Keratinocyte (primary cell): ENCODE measurements at places on chromosomes 16 and 17. TPM values are rescaled to one million over a fixed set of nuclear protein-coding genes. Genes with fewer than 3 reads are reported as not detected.
A peak's percentile ranks its signal among the peaks of the same experiment; 100 is the strongest.

DNA sequence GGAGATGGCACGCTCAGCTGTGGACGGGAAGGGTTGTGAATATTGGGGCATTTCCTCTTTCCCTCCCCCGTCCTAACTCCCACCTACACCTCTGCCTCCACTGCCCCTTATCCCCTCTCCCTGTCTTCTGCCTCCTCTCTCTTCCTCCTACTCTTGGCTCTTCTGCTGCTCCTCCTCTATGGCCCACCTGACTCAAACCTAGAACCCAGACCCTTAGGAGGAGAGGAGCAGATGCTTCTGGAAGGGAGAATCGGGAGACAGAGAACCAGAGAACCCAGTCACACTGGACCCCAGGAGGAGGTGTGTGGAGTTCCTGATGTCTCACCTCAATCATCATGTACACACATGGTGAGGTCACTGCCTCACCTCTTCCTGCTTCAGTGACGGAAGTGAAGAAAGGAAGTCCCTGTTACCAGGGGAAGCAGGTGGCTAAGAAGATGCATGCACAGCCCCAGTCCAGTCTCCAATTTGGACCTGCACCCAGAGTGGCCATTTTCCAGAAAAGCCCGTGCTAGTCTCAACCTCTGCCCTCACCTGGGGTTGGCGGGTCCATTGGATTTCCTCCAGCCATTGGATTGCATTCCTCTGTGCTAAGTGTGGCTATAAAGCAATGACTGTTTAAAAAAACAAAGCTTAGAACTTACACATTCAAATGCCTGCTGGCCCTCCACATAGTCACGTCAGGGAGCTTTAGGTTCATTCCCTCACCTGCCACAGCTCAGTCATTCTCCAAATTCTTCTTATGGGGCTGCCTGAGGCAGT is 4.0 kb downstream of the RNF222 start:
- DNase-seq, result no peak
- peaks cover 7% of the 10 kb centered on the region for H3K27me3 ChIP-seq
- H3K27ac ChIP-seq, result peak overlapping the region; percentile 80
- H3K4me1 ChIP-seq, result peaks cover 27% of the 10 kb centered on the region

DNA sequence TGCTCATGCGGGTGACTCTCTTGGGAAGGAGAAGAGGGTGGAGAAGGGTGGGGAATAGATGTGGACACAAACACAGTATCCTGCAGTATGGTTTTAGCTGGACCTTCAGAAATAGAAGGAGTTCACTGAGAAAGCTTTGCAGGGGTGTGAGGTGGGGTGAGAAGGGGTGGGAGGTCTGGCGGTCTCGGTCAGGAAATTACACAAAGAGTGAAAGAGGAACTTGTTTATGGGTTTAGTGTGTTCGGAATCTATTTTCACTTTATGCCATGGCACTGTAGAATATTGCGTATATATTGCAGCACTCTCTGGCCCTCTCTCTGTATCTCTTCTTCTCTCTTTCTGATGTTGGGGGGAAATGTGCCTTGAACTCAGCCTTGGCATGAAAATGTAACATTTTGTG is 148.2 kb upstream of the GOT2 start:
- no peak for DNase-seq
- no peak overlapping the region for H3K27ac ChIP-seq
- H3K27me3 ChIP-seq, result no peaks in the 10 kb centered on the region
- no peaks in the 10 kb centered on the region for H3K36me3 ChIP-seq

GRCh38 chr16:16042076-16042475 is 92.7 kb downstream of the ABCC1 start:
- H3K4me3 ChIP-seq, result no peak overlapping the region
- no peaks in the 10 kb centered on the region for H3K27me3 ChIP-seq
- DNase-seq, result no peak

GRCh38 chr17:8420041-8420934 is 15.4 kb upstream of the NDEL1 start:
- H3K27ac ChIP-seq, result no peak overlapping the region
- H3K27me3 ChIP-seq, result no peaks in the 10 kb centered on the region
- no peaks in the 10 kb centered on the region for H3K36me3 ChIP-seq

DNA sequence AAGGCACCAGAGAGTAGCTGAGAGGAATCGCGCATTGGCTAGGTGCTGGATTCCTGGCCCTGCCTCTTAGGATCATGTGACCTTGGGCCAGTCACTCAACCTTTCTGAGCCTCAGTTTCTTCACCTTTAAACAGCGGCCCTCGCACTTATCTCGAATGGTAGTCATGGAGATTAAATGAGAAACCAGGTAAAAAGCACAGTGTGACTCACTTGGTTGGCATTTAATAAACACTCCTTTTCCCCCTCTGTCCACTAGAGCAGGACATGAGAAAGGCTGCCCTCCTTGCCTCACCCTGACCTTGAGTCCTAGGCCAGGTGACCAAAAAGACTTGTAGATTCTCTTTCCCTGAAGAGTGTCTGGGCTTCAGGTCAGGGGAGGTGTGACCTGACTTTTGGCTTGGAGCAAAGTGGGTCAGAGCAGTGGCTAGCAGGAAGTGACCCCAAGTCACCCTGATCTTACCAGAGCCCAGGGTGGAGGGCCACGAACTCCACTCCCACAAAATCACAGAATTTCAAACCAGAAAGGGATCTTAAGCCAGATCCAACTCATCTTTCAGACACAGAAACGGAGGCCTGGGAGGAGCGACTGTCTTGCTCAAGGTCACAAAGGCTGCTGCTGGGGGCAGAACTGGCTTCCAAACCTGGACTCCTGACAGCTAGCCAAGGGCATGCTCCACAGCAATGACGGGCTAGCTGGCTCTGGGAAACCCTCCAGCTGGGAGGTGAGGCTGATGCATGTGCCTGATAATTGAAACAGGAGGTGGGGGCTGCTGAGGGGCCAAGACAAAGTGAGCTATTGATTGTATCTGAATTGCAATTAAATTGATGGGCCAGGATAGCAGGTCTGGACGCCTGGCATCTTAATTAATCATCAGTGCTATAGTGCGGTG is 65.2 kb downstream of the PIPOX start:
- no peak for DNase-seq
- H3K27ac ChIP-seq, result no peak overlapping the region
- peaks cover 56% of the 10 kb centered on the region for H3K36me3 ChIP-seq
- H3K27me3 ChIP-seq, result no peaks in the 10 kb centered on the region
- no peak overlapping the region for H3K4me3 ChIP-seq

Gene ST6GALNAC1
- polyA plus RNA-seq, result 0.28 to 0.84 TPM (median 0.46 TPM) in 3 replicates

GRCh38 chr17:19461116-19461515 is 50.1 kb downstream of the RNF112 start:
- H3K4me3 ChIP-seq, result no peak overlapping the region
- H3K4me1 ChIP-seq, result no peaks in the 10 kb centered on the region
- H3K27me3 ChIP-seq, result no peaks in the 10 kb centered on the region
- DNase-seq, result no peak

DNA sequence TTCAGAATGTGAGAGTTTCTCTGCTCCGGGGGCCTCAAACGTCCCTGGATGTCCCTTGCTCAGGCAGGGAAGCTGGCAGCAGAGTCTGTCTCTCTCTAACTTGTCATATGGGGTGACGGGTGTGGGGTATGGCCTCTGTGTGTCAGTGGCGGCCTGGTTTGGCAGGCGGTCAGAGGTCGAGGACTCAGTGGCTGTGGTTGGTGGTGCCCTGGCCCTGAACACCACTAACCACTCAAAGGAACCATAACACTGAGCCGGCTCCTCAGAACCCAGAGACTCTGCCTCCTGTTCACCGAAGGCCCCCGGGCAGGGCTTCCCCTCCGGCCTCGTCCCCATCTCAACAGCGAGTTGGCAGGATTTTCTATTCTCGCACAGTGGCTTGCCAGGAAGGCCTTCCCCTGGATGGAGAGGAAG is 677 bp downstream of the P2RX1 start:
- H3K4me3 ChIP-seq, result no peak overlapping the region
- no peaks in the 10 kb centered on the region for H3K36me3 ChIP-seq
- no peaks in the 10 kb centered on the region for H3K4me1 ChIP-seq

Gene ANKS4B
- not detected in 3 replicates for polyA plus RNA-seq

DNA sequence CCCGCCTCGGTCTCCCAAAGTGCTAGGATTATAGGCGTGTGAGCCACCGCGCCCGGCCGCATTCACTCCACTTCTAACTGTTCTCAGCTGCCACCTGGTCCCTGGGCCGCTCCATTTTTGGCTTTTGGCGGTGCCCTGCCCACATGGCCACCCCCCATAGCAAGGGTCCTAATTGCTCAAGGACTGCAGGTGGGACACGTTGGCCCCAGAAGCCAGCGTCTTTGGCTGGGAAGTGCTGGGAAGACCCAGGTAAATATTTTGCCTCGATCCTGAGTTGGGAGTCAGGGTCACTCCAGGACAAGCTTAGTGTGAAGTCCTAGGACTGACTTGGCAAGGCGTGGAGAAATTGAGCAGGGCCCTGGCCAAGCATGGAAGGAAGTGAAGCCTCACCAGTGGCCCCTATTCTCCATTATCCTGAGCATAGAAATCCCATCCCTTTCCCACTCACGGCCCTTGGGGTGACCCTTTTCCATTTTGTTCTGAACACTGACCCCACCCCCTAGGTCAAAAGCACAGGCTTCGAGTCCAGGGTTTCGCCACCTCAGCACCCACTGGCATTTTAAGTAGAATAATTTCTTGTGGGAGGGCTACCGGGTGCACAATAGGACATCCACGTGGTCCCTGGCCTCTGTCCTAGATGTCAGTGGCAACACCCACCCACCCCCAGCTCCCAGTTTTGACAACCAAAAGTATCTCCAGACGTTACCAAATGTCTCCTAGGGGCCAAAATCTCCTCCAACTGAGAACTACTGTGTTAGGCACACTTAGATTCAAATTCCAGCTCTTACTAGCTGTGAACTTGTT is 5.9 kb upstream of the WDR81 start:
- H3K36me3 ChIP-seq, result peaks cover 7% of the 10 kb centered on the region
- H3K4me3 ChIP-seq, result no peak overlapping the region
- no peak overlapping the region for H3K27ac ChIP-seq
- no peaks in the 10 kb centered on the region for H3K27me3 ChIP-seq

DNA sequence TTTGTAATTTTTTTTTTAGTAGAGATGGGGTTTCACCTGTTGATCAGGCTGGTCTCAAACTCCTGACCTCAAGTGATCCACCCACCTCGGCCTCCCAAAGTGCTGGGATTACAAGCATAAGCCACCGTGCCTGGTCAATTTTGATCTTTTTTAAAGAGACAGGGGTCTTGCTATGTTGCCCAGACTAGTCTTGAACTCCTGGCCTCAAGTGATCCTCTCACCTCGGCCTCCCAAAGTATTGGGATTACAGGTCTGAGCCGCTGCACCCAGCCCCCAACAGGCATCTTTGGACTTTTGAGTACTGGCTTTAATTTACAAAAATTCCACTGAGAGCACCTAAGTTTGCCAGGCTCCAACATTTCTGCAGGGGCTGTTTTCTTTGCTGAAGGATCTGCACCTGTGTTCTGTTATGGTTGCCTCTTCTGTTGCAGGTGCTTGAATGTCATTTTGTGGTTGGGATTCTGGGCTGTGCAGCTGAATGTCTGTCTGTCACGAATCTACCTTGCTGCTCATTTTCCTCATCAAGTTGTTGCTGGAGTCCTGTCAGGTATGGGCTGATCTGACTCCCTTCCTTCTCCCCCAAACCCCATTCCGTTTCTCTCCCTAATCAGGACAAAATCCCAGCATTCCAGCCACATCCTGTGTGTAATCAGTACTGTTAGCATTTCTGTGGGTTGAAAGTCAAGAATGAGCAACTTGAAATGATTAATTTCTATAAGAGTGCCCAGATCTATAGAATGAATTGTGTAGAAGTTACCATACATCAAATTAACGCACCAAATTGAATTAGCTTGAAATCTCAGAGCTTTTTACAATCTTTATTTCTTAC is 8.5 kb downstream of the G6PC1 start:
- H3K27ac ChIP-seq, result no peak overlapping the region
- no peaks in the 10 kb centered on the region for H3K4me1 ChIP-seq
- peaks cover 6% of the 10 kb centered on the region for H3K27me3 ChIP-seq
- H3K36me3 ChIP-seq, result no peaks in the 10 kb centered on the region
- DNase-seq, result no peak

DNA sequence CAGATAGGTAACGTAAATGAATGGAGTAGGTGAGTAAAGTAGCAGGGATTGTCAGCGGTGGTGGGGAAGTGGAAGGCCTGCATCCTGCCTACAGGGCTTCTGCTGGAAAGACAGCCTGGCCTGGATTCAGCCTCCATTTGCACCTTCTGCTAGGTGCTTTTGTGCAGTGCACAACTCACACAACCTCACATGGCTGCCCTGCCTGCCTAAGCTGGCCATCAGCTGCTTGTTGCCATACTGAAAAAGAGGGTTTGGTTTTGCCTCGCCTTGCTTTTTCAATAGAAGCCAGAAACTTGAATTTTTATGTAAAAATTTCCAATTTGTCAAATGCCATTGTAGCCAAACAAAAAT is 36.3 kb downstream of the SOST start:
- H3K27ac ChIP-seq, result no peak overlapping the region
- no peak for DNase-seq
- H3K4me1 ChIP-seq, result peaks cover 16% of the 10 kb centered on the region
- H3K4me3 ChIP-seq, result no peak overlapping the region
- no peaks in the 10 kb centered on the region for H3K27me3 ChIP-seq

GRCh38 chr17:69884846-69885245 is 190.2 kb upstream of the KCNJ16 start:
- H3K4me3 ChIP-seq, result no peak overlapping the region
- no peaks in the 10 kb centered on the region for H3K4me1 ChIP-seq
- DNase-seq, result no peak
- no peaks in the 10 kb centered on the region for H3K36me3 ChIP-seq
- H3K27me3 ChIP-seq, result no peaks in the 10 kb centered on the region

Gene RHBDF1
- polyA plus RNA-seq, result 20.4 to 37.2 TPM (median 24.0 TPM) in 3 replicates

GRCh38 chr16:28981517-28981916 is 3.3 kb upstream of the LAT start:
- H3K36me3 ChIP-seq, result peaks cover 26% of the 10 kb centered on the region
- H3K4me3 ChIP-seq, result no peak overlapping the region
- H3K4me1 ChIP-seq, result no peaks in the 10 kb centered on the region
- no peaks in the 10 kb centered on the region for H3K27me3 ChIP-seq
- no peak overlapping the region for H3K27ac ChIP-seq

Gene TAT
- 0.14 TPM in 1 of 3 replicates, not detected in the others for polyA plus RNA-seq

Gene CD300A
- 0.07 to 0.10 TPM in 2 of 3 replicates, not detected in the other for polyA plus RNA-seq

DNA sequence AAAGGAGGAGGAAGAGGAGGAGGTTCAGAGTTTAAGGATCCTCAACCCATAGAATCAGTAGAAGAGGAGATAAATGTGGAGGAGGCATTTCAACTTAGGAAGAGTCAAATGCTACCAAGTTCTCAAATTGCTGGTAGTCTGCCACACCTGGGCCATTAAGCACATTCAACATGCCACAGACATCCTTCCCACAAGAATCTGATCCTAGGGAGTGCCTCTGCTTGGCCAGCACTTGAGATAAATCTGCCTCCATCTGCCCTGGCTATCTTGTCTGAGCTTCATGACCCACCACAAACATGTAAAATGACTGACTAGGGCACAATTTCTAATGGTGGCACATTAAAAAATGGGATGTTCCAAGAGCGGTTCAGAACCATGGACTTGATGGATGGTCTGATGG is 37.3 kb upstream of the AXIN2 start:
- H3K4me1 ChIP-seq, result no peaks in the 10 kb centered on the region
- no peak overlapping the region for H3K4me3 ChIP-seq
- H3K27ac ChIP-seq, result no peak overlapping the region
- H3K27me3 ChIP-seq, result no peaks in the 10 kb centered on the region

DNA sequence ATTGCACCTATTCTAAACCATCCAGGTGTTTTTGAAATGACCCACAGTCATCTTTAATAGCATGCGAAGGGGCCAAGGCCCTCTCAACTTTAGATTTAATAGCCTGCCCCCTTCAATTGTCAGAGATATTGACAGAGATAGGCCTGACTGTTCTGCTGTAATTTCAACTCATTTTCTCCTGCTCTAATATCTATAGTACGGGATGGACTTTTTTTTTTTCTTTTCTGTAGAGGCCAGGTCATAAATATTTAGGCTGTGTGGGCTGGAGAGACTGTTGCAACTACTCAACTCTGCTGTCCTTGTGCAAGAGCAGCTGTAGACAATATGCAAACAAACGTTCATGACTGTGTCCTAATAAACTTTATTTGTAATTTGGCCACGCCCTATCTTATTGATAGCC is 24.7 kb upstream of the KRT20 start:
- peak overlapping the region; percentile 6 for H3K4me3 ChIP-seq
- H3K27me3 ChIP-seq, result no peaks in the 10 kb centered on the region
- no peaks in the 10 kb centered on the region for H3K36me3 ChIP-seq
- peaks cover 41% of the 10 kb centered on the region for H3K4me1 ChIP-seq
- peak overlapping the region; percentile 71 for H3K27ac ChIP-seq
